ENCODE measurements at places on chromosomes 11 and 22.

- peak; percentile 90 for DNase-seq
These were observed 18.6 kb upstream of the SCARF2 start for GRCh38 chr22:20456064-20456721.

DNA sequence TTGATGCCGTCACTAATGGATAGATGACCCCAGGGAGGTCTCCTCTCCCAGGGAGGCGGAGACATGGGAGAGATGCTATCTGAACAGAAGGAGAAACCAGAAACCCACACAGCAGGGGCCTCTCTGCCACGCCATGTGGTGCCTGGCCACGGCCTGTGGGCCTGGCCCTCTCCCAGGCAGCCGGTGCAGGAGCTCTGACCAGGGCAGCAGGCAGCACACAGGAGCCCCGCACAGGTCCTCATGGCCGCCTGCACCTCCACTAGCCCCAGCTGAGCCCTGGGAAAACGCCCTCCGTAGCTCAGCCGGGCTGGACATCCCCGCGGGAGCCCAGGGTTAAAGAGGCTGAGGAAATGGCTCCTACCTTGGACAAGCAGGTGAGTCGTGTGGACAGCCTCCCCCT is 19.8 kb downstream of the IGSF9B start:
- no peak for DNase-seq

DNA sequence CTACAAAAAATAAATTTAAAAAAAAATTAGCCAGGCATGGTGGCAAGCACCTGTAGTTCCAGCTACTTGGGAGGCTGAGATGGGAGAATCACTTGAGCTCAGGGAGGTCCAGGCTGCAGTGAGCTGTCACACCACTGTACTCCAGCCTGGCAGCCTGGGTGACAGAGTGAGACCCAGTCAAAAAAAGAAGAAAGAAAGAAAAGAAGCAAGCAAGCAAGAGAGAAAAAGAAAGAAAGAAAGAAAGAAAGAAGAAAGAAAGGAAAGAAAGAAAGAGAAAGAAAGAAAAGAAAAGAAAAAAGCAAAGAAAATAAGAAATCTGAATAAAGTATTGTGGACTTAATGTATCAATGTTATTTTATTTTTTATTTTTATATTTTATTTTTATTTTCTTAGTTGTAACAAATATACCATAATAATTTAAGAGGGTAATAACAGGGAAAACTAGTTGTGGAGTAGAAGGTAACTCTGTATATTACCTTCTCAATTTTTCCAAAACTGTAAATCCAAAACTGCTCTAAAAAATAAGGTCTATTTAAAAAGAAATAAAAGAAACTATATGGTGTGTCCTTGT is 1.1 kb upstream of the ZNF215 start:
- no peak for DNase-seq

DNA sequence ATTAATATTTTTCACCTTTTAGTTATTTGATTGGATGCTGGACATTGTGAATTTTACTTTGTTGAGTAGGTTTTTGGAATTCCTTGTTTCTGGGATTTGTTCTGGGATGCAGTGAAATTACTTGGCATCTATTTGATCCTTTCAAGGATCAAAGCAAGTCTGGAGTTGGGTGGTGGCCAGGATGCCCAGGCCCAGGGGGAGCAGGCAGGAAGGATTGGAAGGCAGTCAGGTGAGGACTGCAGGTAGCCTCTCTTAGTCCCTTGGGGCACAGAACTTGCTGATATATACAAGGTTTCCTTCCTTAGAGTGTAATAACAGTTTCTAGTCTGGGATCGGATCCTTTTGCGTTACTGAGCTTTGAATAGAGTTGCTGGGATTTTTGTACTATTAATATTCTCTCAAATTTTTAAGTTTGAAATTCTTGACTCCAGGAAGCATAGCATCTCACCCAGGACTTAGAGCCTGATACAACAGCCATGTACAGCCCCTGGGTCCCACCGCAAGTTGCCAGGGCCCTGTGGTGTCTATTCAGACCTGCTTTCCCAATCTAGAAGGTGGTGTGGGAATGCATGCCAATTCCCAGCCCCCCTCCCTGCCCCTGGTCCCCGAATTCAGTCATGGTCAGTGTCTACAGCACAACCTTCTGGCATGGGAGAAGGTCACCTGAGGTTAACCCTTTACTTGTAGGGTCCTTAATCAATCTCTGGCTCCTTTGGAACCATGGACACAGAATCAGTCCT is 6.1 kb downstream of the ZNF74 start:
- no peak for DNase-seq

DNA sequence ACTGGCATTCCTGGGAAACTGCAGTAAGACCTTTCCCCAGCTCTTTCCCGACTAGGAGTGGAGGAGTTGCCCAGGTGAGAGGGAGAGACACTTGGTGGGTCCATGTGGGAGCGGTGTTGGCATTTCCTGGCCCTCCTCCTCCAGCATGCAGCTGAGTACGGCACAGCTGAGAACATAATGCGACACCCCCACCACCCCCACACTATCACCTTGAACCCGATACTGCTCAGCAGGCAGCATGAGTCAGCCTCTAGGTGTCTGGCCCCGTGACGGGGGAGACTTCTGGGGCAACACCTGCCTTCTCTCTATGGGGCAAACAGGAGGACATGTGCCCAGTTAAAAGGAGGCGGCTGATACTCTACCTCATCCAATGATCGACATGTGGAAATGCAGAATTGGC is 64.4 kb downstream of the PKNOX2 start:
- no peak for DNase-seq

DNA sequence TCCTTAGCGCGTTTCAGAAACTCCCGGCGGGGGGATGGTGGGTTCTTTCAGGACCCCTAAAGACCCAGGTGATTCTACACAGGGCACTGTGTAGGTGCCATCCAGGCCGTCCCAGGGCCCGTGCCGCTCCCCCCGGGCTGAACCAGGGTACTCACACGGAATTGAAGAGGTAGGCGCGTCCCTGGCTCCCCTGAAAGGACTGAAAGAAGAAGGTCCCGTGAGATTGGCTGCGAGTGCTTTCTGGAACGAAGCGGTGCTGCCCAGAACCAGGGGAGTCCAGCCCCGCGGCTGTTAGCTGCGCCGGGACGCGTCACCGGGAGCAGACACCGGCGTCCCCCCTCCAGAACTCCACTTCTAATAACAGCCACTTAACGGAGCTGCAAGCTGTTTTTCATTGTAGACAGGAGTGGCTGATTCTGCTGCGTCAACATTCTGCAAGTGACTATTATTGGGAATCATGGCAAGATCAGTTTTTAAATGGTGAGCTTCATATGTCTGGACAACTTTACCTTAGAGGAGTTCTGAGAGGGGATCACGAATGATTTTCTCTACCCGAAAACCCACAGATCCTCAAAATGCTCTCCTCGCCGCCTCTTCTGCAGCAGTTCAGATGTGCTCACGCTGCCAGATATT is 31.8 kb downstream of the YPEL1 start:
- no peak for DNase-seq

- no peak for DNase-seq
These were observed 21.8 kb upstream of the UPK3A start for GRCh38 chr22:45262931-45263462.

DNA sequence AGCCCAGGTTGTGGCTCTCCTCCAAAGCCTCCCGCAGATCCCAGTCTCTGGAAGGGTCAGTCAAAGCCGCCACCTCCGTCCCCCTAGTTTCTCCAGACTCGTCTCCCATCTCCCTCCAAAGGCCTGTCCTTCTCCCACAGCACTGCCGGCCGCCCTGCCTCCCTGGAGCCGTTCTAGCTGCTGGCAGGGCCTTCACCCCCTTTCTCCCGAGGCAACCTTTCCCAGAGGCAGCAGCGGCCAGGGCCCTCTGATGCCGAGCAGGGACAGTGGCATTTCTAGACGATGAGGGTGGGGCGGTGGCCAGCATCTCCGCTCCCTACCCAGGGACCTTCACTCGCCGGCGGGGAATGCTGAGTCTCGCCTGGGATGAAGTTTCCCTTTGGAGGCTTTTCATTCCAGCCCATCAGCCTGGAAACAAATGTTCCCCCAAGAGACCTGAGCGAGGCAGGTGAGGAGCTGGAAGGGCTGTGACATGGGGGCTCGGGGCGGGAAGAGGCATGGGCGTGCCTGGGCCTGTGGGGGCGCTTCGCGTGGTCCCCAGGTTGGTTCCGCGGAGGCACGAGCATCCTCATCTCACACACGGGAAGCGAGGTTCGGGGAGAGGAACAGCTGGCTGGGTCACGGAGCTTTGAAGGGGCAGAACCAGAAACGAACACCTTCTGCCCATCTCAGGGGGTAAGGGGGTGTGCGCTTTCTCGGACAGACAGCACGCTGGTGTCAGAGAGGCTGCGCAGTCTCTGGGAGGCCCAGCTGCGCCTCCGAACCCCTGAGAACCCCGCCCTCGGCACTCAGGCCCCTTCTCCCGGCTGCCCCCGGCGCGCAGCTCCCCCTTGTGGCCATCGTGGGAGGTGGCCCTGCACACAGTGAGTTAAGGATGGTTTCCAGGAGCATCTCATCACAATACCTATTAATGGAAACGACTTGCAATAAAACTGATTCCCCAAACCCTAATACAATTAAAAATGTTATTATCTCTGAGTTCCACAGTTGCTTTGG is 18.1 kb upstream of the KLHL35 start:
- DNase-seq = peak; percentile 52

- DNase-seq = no peak
These were observed 30.5 kb downstream of the NFAM1 start for GRCh38 chr22:42401535-42402334.

- no peak for DNase-seq
These were observed 140.2 kb downstream of the SNX19 start for GRCh38 chr11:130776061-130776419.

- DNase-seq = peak; percentile 89
These were observed at the start of gene MAJIN for GRCh38 chr11:64971421-64972233. TSS of gene MAJIN (minus strand) at chr11:64972108. CDS start at chr11:64959405, 12,703 bp downstream.

- no peak for DNase-seq
These were observed 48.7 kb downstream of the SYTL2 start for GRCh38 chr11:85762226-85762625.

DNA sequence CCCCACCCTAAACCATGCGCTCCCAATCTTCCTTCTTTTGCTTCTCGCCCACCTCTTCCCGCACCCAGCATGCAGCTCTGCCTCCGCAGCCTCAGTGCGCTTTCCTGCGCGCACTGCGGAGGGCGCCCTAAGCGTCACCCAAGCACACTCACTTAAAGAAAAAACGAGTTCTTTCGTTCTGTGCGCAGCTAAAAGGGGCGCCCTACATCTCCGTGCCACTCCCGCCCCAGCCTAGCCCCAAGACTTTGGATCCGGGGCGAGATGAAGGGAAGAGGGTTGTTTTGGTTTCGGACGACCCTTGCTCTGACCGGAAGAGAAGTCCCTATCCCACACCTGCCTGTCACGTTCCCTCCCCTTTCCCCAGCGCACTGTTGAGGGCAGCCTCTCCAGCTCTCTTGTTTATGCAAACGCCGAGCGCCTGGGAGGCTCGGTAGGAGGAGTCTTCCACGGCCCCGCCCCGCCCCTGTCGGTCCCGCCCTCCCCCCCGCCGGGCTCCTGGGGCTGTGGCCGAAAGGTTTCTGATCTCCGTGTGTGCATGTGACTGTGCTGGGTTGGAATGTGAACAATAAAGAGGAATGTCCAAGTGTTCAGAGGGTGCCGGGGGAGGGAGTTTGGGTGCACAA is 5.3 kb downstream of the VSIG2 start:
- peak; percentile 88 for DNase-seq

- no peak for DNase-seq
These were observed 2.4 kb upstream of the MUC2 start for GRCh38 chr11:1072116-1072820.

GRCh38 chr11:40974186-40974795 is 485.2 kb downstream of the LRRC4C start:
- no peak for DNase-seq

DNA sequence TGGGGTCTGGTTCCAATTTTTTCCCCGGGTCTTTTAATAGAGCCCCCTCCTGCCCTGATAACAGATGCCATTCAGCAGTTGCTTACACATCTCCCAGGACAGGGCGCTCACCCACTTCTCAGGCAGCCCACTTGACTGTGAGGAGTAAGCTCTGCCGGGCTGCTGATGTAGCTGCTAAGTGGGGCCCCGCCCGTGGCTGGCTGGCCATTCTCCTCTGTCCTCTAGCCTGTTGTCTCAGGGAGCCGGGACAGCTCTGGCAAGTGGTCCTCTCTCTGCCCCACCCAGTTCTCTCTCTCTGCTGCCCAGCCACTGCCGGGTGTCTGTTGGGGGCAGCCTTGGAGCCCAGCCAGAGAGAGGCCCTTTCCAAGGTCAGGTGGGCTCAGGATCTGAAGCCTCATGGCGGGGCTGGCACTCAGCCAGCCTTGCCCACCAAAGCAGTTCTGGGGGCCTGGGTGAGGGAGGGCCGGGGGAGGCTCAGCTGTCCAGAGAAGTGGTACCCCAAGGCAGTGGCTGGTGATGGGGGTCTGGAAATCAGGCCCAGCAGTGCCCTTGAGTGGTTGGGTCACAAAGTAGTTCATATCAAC is 8.9 kb downstream of the KCNJ4 start:
- DNase-seq = no peak

- DNase-seq = no peak
These were observed 131.7 kb downstream of the GRIK4 start for GRCh38 chr11:120643284-120643683.

DNA sequence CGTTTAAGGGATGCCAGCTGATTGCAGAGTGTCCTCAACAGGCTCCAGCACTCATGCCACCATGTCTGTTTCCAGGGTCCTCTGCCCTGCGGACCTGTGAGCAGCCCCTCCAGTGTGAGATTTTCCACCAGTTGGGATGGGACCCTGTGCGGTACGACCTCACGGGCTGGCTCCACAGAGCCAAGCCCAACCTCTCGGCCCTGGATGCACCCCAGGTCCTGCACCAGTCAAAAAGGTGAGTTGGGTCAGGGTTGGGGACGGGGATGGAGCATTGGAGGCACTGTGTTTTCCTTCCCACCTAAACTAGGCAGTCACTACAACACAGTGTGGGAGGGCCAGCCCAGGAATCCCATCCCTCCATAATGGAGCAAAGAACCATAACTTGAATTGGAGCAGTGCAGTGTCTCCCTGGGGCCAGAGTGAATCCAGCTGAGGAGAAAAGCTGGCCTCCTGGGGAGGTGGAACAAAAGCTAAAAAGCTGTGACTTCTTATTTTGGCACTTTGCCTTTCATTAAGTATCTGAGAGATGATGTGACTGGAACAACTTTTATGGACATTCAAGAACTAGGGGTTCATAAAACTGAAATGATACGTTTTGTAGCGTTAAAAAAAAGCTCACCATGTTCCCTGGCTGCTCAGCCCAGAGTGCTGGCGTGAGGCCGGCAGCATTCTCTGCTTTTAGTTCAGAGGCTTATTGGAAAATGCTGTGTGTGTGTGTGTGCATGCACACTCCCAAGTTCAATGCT is 101.8 kb downstream of the MYO18B start:
- DNase-seq = no peak

DNA sequence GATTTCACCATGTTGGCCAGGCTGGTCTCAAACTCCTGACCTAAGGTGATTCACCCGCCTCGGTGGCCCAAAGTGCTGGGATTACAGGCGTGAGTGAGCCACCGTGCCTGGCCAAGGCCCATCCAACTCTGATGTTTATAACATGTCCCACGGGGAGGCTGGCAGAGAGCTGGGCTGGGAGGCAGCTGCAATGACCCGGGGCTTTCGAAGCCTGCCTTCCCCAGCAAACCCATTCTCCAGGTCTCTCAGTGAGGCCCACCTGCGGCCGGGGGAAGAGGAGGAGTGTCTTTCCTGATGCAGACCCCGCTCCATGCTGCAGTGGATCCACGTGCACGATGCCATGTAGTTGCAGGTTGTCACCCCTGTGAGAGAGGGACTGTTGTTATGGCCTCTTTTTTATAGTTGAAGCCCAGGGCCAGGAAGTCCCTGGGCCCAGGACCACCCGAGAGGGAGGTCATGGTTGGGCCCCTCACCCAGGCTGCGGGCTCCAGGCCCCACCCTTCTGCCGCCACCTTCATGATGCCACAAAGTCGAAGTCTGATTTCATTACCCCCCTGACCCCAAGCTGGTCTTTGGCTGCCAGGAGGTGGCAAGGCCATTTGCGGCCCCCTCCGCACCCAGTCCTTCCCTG is 38.3 kb downstream of the KCNJ4 start:
- no peak for DNase-seq

- no peak for DNase-seq
These were observed 825.0 kb upstream of the CHORDC1 start for GRCh38 chr11:91047882-91048281.

All from hematopoietic multipotent progenitor cell treated with erythropoietin and hydrocortisone succinate and interleukin-3 and kit ligand, for 6 days (in vitro differentiated cells).